ENCODE measurements at places on chromosomes 13 and 19.

DNA sequence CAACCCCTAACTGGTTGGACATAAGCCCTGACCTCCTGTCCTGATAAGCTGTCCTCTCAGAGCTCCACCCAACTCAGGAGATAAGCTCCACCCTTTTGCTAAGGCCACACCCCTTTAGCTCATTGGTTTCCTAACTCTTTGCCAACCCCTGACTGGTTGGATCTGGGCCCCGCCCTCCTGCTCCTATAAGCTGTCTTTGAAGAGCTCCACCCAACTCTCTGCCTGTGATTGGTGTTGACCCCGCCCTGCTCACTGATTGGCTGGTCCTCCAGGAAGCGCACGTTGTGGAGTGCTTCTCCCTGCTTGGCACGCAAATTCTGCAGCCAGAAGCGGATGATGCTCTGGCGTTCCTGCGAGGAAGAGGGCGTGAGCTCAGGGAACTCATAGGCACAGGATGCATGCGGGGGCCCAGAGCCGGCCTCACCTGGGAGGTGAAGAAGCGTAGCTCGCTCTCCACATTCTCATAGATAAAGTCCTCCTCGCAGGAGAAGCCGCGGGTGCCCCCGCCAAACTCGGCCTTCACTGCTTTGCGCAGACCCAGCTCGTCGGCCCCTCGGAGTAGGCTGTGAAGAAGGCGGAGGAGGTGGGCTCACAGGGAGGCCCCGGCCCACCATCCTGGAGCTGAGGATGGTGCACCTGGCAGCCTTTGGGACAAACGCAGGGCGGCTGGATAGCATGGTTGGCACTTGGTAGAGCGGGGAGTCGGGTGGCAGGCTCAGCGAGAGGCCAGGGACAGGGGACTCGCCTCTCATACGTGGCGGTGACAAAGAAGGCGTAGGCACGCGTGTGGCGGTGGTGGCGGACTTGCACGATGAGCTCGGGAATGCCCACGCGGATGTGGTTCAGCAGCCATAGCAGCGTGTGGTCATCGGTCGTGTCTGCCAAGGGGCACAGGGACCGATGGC, 1.7 kb downstream of the ANO8 start:
- DNase-seq = no peak

DNA sequence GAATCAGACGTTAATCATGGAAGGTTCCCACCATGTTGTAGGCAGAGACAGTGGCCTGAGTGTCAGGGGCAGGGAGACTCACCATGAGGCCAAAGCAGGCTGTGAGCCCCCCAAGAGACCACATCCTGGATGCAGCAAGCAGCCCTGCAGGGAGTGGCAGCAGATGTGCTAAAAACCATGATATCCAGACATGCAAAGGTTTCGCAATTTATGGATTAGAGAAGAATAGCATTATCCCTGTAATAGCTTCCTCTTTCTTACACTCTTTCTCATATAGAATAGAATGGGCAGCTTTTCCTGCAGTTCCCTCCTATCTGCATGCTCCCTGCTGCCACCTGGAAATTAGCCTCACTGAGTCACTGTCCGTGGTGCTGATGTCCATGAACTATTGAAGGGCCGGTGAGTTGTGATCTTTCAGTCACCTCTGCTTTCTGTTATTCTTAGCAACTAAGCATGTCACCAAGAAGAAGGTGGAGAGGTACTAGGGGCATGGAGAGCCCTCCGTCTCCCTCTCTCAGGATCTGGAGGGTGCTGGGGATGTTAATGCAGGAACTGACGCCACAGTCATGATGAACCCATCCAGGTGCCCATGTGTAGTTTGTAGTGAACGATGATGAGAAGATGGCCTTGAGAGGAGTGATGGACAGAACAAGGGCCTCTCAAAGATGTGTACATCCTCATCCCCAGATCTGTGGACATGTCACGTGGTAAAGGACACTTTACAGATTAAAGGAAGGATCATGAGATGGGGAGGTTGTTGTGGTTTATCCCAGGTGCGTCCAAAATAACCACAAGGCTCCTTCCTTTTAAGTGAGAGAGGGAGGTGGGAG, 9.9 kb downstream of the CEACAM4 start:
- DNase-seq = peak; percentile 40

DNA sequence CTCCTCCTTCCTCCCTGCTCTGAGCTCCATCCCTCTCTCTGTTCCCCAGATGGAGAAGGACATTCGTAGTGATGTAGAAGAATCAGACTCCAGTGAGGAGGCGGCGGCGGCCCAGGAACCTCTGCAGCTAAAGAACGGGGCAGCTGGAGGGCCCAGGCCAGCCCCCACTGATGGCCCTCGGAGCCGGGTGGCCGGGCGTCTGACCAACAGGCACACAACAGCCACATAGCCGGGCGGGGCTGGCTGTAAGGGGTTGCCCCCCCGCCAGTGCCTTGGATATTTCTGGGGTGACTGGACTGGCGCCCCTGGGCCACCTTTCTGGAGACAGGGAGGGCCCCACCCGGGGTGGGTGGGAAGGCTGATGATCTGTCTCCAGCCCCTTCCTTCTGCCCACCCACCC, 46.3 kb downstream of the CD320 start:
- DNase-seq = peak; percentile 15

- peak; percentile 65 for DNase-seq
Measured at GRCh38 chr19:17889609-17890214, 18.0 kb downstream of the SLC5A5 start.

DNA sequence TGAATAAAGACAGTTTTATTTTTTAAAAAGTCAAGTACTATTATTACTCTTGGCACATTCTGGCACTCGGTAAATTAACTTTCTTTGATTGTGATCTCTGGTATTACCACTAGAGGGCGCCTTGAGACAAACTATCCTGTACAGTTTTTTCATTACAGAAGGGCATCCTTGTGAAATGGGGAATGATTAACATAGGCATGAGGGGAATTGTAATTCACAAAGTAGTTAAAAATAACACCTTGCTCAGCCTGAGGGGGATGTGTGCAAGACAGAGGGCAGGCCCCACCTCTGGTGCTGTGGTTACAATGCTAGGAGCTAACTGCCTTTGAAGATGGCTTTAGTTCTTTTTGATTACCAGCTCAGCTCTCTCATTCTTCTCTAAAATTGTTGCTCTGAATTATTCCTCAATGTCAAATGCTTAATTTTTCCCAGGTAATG, 24.2 kb upstream of the C1QTNF9B start:
- peak; percentile 80 for DNase-seq

DNA sequence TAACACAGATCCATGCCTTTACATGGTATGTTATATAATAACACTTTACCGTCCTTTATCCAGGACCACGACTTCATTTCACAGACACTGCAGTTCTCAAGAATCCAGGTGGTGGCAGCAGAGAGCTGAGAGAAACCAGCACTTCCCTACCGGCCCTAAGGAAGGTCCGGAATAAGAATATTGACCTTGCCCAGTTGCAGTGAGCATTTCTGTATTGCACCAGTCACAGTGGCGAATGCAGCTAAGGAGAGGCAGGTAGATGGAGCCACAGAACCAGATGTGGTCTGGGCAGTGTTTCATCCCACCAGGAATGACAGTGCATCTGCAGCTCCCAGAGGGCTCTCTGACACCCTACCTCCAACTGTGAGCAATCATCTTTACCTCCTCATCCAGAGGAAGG, 44.6 kb downstream of the ZNF787 start:
- peak; percentile 68 for DNase-seq

DNA sequence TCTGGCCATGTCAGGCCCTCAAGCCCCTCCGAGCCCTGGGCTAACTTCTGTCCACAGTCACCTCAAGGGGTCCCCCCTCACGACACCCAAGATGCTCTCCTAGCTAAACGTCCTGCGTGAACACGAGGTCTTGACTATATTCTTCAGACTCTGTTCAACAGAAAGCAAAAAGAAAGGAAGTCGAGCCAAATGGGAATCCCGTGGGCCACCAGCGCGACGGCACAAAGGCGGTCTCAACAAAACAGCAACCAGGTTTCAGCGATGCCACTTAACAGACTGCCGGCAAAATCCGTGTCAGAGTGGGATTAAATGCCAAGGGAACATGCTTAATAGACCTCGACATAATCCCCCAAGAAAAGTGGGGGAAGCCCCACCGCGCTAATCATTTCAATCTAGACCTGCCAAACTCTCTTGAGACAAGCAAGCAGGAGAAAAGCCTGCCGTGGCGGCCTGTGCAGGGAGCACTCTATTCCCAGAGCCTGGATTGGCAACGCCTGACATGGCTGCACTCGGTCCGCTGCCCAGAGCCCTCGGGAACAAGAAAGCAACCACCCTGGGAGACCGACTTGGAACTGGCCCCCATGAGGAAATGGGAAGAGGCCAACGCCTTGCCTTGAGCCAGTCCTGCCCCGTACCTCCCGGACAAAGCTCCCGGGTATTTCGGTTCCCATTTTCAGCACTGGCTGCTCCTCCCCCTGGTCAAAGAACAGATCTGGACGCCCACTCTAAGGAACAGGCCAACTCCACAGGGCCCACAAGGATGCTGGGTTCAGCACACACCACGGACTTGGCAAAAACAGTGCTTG, 16.0 kb downstream of the ZC3H4 start:
- DNase-seq = no peak
